Breast epithelium (tissue), 4 donors: ENCODE measurements at places on chromosomes 6 and 20. TPM values are rescaled to one million over a fixed set of nuclear protein-coding genes. Genes with fewer than 3 reads are reported as not detected.

The WFDC12 gene
- total RNA-seq: not detected

The GCNT2 gene
- total RNA-seq: 22.0 TPM

The TPD52L1 gene
- total RNA-seq: 266 TPM

GRCh38 chr6:53282741-53283140, 66.0 kb downstream of the ELOVL5 start:
- H3K4me3 ChIP-seq: no peak overlapping the region
- peak overlapping the region; percentile 74 for H3K27ac ChIP-seq
- no peak for DNase-seq
- H3K36me3 ChIP-seq: no peaks in the 10 kb centered on the region
- H3K4me1 ChIP-seq: no peaks in the 10 kb centered on the region

- H3K4me1 ChIP-seq: no peaks in the 10 kb centered on the region
- no peaks in the 10 kb centered on the region for H3K36me3 ChIP-seq
- no peak overlapping the region for H3K27ac ChIP-seq
- DNase-seq: no peak
Measured at GRCh38 chr6:153129873-153130514, 1.1 kb downstream of the RGS17 start.
